ENCODE measurements at places on chromosomes 6 and 20.
A peak's percentile ranks its signal among the peaks of the same experiment; 100 is the strongest.

DNA sequence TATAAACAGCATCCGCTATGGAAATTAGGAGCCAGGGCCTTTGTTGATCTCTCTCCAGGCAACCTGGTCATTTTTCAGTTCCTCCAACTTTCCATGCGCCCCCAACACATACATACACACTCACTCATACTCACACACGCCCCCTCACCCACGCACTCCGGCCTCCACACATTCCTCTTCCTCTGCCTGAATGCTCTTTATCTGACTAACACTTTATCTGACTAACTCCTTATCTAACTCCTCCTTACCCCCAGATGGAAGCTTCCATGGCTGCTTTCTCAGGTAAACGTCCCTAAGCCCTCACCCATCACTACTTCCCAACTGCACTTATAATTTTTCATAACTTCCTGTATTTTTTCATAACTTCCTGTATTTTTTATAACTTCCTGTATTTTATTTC is 17.4 kb downstream of the CASS4 start:
- H3K4me1 ChIP-seq, result peaks cover 22% of the 10 kb centered on the region
- no peak overlapping the region for H3K4me3 ChIP-seq
- DNase-seq, result no peak

GRCh38 chr6:4264081-4264480 is 128.7 kb upstream of the ECI2 start:
- no peaks in the 10 kb centered on the region for H3K27me3 ChIP-seq
- H3K36me3 ChIP-seq, result no peaks in the 10 kb centered on the region
- DNase-seq, result no peak
- H3K4me1 ChIP-seq, result no peaks in the 10 kb centered on the region
- no peak overlapping the region for H3K27ac ChIP-seq
- H3K4me3 ChIP-seq, result no peak overlapping the region

GRCh38 chr6:1942834-1943233 is 302.6 kb downstream of the GMDS start:
- H3K27ac ChIP-seq, result no peak overlapping the region
- no peaks in the 10 kb centered on the region for H3K4me1 ChIP-seq
- no peaks in the 10 kb centered on the region for H3K36me3 ChIP-seq

DNA sequence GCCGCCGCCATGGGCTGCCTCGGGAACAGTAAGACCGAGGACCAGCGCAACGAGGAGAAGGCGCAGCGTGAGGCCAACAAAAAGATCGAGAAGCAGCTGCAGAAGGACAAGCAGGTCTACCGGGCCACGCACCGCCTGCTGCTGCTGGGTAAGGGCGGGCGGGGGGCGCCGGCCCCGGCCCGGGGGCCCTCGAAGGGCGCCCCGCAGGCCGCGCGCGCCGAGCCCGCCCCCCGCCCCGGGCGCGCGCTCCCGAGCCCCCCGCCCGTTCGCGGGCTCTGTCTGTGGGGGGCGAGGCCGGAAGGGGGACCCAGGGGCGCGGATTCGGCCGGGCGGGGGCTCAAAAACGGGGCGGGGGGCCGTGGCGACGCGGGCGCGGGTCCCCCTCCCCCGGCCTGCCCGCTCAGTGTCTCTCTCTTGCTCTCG is 39.2 kb downstream of the GNAS start:
- H3K36me3 ChIP-seq, result no peaks in the 10 kb centered on the region
- H3K27ac ChIP-seq, result peak overlapping the region; percentile 100
- H3K4me3 ChIP-seq, result peak overlapping the region; percentile 78

DNA sequence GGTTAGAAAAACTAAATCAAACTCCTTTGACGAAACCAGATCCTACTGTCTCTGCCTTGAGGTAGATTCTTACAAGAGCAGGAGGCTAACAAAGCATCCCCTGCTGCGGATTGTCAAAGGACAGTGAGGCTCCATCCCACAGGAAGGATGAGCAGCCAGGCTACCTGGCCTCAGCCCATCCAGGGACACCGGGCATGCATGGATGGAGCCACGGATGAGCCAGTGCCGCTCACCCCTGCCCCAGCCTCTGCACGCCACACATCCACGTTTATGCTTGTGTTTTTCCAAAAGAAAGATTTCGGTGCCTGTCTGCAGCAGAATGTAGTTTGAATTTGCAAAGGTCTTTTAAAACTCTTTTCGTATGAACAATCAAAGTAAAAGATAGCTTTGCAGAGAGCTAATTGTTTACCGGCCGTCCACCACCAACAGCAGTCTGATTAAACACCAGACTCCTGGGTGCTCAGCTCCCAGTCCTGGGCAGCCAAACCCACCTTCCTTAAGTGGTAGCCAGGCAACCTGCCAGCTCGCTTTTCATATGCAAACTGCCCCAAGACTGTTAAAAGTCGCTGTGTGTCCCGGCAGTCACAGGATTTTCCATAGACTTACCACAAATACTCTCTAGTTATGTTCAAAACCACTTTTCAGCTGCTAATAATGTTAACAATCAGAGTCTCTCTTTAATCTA is 999 bp downstream of the THBS2 start:
- no peaks in the 10 kb centered on the region for H3K27me3 ChIP-seq
- peaks cover 11% of the 10 kb centered on the region for H3K4me1 ChIP-seq

DNA sequence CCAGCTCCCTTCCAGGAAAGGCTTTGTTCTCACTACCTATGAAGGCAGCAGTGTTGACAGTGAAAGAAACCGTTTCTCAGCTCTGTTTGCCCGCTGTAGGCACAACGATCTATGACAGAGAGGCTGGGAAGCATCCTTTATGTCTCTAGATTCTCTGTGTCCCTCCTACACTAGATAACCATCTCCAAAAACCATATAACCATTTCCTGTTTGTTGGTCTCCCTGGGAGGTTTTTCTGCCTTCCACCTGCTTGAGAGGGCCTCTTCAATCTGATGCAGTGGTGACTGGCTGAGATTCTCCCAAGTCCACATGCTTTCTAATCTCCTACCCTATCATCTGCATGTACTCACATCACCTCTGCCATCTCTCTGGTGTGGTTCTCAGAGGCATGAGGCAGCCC is 32.0 kb upstream of the TMEM217 start:
- peaks cover 98% of the 10 kb centered on the region for H3K36me3 ChIP-seq
- no peaks in the 10 kb centered on the region for H3K4me1 ChIP-seq
- no peak overlapping the region for H3K27ac ChIP-seq
- no peaks in the 10 kb centered on the region for H3K27me3 ChIP-seq

DNA sequence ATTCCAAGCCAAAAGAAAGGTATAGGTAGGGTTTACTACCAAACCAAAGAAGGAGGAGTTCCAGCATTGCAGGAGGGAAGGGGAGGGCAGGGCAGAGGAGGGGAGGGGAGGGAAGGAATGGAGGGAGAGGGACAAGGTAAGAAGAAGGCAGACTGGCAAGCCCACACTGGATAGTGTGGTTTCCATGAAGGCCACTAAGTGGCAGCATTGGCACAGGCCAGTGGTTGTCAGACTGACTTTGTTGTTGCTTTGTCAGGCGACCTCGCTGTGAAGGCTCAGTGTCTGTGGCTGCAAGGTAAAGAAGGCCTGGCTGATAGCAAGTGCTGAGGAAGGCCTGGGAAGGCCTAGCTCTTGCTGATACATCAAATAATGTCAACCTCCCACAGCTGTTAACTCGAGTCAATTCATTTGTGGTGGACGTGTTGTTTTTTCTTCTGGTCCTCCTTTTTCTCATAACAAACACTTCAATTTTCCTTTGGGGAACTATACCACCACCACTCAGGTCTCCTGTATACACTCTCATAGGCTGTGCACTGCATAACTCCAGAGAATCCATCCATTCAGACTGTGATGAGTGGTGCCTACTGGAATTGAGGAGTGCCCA is 7.7 kb upstream of the ZNF334 start:
- H3K36me3 ChIP-seq, result no peaks in the 10 kb centered on the region
- H3K27ac ChIP-seq, result no peak overlapping the region
- no peaks in the 10 kb centered on the region for H3K4me1 ChIP-seq
- peaks cover 29% of the 10 kb centered on the region for H3K27me3 ChIP-seq

Measured in heart right ventricle (tissue), 16 donors.